ENCODE measurements at places on chromosomes 7 and 10. TPM values are rescaled to one million over a fixed set of nuclear protein-coding genes. Genes with fewer than 3 reads are reported as not detected.

The NDUFB8 gene
- total RNA-seq: 324 TPM

DNA sequence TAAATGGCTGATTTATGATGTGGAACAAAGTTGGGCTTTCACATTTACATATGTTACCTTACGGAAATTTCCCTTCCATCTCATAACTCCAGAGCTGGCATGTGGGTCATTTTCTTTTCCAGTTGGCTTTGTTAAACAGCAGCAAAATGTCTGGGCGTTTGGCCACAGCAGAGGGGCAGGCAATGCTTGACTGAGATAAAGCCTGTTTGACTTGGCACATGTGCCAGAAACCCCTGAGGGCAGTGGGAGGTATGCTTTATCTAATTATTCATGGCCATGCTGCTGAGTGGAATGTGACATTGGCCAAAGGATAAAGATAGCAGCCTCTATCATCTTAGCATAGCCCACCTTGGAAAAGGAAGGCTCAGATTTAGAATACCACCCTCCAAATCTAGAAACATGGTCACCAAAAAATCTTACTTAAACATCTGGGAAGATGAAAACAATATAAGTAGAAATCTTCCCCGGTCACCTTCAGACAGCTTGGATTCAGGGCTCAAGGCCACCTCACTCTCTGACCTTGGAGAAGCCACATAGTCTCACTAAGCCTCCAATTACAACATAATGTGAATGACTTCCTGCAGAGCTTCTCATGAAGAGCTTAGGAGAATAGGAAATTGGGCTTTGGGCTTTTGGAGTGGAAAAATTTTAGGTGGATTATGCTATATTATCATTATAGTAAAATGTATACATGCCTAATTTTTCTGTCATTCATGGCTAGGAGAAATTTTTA, 101.5 kb downstream of the GRM3 start:
- H3K36me3 ChIP-seq: no peaks in the 10 kb centered on the region
- no peak overlapping the region for H3K4me3 ChIP-seq
- no peak overlapping the region for H3K27ac ChIP-seq
- no peaks in the 10 kb centered on the region for H3K4me1 ChIP-seq
- DNase-seq: no peak
- peaks cover 3% of the 10 kb centered on the region for H3K27me3 ChIP-seq

The DLG5 gene
- total RNA-seq: 1.6 TPM

DNA sequence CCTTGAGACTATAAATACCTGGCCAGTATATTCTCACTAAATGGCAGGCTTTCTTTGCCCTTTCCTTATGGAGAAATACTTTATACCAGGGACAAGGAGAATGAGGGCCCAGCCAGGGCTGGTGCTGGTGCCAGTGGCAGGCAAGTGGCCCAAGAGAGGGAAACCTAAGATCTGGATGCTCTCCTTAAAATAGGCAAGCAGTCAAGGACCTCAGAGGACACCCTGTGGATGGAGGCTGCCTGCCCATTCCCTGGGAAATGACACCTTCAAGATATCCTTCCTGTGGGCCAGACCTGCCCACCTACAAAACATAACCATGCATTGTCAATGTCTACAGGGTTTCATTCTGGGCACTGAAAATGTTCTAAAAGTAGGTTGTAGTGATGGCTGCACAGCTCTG, 29.1 kb downstream of the POLR3A start:
- no peak for DNase-seq
- H3K36me3 ChIP-seq: peaks cover 54% of the 10 kb centered on the region
- no peak overlapping the region for H3K4me3 ChIP-seq
- no peak overlapping the region for H3K27ac ChIP-seq

GRCh38 chr7:132742189-132742612, 165.9 kb upstream of the PLXNA4 start:
- H3K27ac ChIP-seq: no peak overlapping the region
- peaks cover 8% of the 10 kb centered on the region for H3K36me3 ChIP-seq
- no peak for DNase-seq
- H3K4me1 ChIP-seq: no peaks in the 10 kb centered on the region
- H3K27me3 ChIP-seq: no peaks in the 10 kb centered on the region
- H3K4me3 ChIP-seq: no peak overlapping the region
